H1 (cell line): ENCODE measurements at places on chromosomes 4 and X. TPM values are rescaled to one million over a fixed set of nuclear protein-coding genes. Genes with fewer than 3 reads are reported as not detected.

DNA sequence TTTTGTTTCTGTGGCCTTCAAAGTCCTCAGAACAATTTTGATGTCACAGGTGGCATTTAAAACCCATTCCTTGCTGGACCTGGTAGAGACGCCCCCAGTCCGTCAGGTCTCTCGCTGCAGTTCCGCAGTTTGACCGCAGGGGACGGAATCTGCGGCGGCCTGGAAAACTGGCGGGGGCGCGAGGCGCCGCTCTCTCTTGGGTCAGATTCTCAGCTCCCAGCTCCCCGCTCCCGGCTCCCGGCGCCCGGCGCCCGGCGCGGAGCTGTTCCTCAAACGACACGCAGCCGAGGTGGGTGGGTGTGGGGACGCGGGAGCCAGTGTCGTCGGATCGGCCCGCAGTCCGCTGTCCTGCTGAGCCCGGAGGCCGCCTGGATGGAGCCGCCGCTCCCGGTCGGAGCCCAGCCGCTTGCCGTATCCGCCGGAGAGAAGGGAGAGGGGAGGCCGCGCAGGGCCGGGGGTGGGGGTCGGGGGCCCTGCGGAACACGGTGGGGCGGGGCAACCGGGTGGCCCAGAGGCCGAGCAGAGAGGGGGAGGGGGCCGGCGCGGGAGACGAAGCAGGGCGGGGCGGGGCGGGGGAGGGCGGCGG is at the start of gene OCRL:
Gene OCRL (plus strand): TSS at position 192 of the 586 bp plus-strand sequence. CDS start 181 bp downstream, at position 373.
- DNase-seq: no peak

DNA sequence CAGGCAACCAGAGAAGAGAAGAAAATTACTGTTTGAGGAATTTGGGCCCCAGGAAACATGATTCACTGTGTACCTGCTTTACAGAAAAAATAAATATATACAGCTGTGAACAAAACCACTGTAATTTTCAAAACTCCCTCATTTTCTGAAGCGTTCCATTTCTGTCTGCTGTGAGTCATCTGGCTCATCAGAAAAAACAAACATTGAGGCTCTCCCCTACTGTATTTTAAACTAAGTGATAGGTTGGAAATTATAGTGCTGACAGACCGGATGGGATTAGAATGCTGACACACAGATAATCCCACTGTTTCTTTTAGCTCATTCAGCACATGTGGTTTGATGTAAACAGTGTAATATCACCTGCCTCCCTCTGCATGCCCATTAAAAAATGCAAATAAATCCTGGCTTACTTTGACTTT is 847.0 kb downstream of the TRIML1 start:
- no peak for DNase-seq

- no peak for DNase-seq
Measured at GRCh38 chr4:141891260-141892120, 255.1 kb downstream of the IL15 start.

GRCh38 chr4:58617226-58617625 is 1507.0 kb upstream of the IGFBP7 start:
- DNase-seq: no peak

DNA sequence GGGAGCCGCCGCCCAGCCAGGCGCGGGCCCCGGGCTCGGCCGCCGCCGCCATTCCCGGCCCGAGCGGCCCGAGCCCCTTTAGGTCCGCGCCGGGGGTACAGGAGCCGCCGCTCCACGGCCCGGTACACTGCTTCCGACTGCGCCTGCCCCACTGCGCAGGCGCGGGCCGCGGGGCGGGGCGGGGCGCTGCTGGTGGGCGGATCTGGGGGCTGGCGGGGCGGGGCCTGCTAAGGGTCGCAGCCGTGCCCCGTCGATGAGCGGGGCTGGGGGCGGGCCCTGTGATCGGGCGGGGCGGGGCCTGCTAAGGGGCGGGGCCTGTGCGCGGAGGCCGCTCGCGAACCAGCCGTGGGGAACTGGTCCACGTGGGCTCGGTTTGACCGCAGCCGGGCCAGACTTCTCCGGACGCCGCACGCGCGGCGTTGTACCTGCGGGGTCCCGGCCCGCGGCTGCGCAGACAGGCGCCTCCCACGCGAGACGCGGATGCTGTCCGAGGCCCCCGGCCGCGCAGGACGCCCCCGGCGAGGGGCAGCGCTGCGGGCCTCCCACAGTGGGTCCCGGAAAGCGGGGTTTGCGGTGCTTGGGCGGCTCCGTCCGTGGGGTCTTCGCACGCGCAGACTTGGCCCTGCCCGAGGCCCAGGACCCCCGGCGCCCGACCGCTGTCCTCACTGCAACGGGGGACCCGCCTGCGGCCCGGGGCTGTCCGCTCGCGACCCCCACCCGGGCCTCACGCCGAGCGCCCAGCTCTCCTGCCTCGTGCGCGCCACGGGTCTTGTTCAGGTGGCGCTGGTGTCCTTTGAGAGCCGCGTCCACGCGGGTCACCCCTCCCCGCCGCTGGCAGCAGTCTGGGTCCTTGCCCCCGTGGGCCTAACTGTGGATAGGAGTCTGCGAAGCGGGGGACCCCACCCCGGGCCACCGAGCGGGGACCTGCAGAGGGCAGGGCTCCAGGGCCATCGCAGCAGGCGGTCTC is at the start of gene DGKQ:
Gene DGKQ (minus strand): TSS at position 139 of the 967 bp plus-strand sequence. CDS start 87 bp downstream, at position 52.
- DNase-seq: no peak

GRCh38 chr4:10875144-10875799 is 190.7 kb upstream of the CLNK start:
- no peak for DNase-seq

- DNase-seq: no peak
Measured at GRCh38 chr4:112181358-112182000, 36.2 kb downstream of the FAM241A start.

DNA sequence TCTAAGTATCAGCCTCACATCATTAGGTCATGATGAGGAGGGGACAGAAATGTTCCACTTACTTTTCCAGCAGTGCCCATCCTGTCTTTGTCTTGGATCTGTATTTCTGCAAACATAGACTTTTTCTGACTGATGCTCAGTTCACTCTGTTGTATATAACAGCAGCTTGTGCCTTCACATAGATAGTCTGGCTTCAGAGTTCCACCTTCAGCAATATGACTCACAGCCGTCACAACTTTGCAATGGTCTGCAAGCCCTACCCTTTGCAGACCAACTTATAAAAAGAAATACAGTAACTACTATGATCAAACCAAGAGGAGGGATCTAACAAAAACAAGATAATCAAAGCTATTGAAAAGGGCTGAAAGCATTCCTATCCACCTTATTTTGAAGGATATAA is at the start of gene ADH7:
Gene ADH7 (minus strand): TSS at position 189 of the 400 bp plus-strand sequence. CDS start 109 bp downstream, at position 80.
- DNase-seq: no peak

DNA sequence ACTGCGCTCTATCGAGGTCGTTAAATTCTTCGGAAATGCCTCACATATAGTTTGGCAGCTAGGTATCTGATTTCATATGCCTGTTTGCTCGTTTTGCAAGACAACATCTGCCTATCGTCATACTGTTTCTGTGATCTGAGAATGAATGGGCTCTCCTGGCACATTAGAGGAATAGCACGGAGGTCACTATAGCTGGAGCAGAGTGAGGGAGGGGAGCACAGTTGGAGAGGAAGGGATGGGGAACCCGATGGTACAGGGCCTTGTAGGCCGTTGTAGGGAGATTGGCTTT is 552 bp downstream of the IKBKG start:
- DNase-seq: no peak

DNA sequence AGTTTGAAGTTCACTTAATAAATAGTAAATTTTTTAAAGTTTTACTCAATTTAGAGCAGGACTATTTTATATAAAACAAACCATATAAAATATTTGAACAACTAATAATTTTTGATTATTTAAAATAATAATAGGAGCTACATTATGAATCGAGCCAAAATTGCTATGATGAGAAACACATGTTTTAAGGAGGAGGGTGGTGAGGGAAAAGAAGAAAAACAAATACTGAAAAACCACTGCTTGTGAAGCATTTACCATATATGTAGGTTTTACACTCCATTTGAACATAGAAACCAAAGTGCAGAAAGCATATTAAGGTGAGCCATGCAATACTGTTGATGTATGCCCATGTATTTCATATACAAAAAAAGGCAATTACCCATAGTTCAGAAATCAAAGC is 448.9 kb downstream of the FSTL5 start:
- no peak for DNase-seq

GRCh38 chrX:47587906-47588735 is 5.9 kb downstream of the TIMP1 start:
- no peak for DNase-seq

- no peak for DNase-seq
Measured at GRCh38 chrX:20144491-20144890, 2.9 kb upstream of the EIF1AX start.

- no peak for DNase-seq
Measured at GRCh38 chrX:24619647-24620046, 27.5 kb downstream of the PCYT1B start.

GRCh38 chr4:104941661-104942062 is 205.0 kb upstream of the TET2 start:
- no peak for DNase-seq

DNA sequence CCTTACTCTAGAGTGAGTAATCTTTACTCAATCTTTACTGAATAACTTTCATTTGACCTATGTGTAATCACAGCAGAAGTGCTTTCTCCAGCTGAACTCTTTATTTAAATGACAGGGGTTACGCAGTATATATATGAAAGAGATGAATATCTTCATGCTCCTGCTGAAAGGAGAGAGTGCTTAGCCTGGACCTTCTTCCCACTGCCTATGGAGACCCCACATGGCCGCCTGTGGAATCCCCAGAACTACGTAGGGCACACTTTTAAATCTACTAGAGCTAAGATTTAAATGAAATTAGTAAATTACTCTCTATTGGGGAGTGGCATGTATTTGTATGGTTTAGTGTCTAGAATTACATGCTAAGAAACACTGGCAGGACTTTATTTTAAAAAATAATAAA is 391.2 kb downstream of the ANKRD50 start:
- DNase-seq: no peak

GRCh38 chr4:7391637-7392437 is 42.9 kb downstream of the PSAPL1 start:
- DNase-seq: peak; percentile 40

DNA sequence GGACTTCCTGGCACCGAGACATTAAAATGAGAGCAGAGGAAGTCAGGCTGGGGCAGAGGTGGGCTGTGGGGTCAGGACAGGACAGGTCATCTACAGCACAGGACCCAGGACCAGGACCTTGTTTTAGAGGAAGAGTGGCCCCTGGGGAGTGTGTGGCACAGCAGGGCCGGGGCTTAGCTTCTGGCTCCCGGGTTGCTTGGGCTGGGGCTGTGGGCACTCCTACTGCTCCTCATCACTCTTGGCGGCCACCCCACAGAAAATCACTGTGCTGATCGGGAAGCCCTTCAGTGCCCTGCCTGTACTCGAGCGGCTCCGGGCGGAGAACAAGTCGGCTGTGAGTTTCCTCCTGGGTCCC is 8.1 kb upstream of the ATP6AP1 start:
- DNase-seq: no peak

Gene SHROOM2
- total RNA-seq: 14.1 and 14.2 TPM in 2 replicates

Gene OCIAD2
- 122 and 131 TPM in 2 replicates for total RNA-seq

Gene PDE5A
- 29.5 and 32.4 TPM in 2 replicates for total RNA-seq

Gene MSANTD1
- total RNA-seq: 0.45 and 0.78 TPM in 2 replicates

Gene NUDT11
- total RNA-seq: 37.6 and 39.3 TPM in 2 replicates

Gene HTN3
- total RNA-seq: not detected in 2 replicates

Gene CDKN2AIP
- 14.0 and 14.8 TPM in 2 replicates for total RNA-seq

Gene ADH1B
- total RNA-seq: not detected in 2 replicates

Gene PPEF2
- total RNA-seq: not detected in 2 replicates

Gene SYP
- 10.2 and 10.8 TPM in 2 replicates for total RNA-seq

Gene MAGEA11
- total RNA-seq: not detected in 2 replicates

Gene CSAG1
- not detected in 2 replicates for total RNA-seq

Gene CLDN2
- not detected in 2 replicates for total RNA-seq

Gene NEUROG2
- not detected in 2 replicates for total RNA-seq
